ENCODE measurements at places on chromosomes 3 and 15.

DNA sequence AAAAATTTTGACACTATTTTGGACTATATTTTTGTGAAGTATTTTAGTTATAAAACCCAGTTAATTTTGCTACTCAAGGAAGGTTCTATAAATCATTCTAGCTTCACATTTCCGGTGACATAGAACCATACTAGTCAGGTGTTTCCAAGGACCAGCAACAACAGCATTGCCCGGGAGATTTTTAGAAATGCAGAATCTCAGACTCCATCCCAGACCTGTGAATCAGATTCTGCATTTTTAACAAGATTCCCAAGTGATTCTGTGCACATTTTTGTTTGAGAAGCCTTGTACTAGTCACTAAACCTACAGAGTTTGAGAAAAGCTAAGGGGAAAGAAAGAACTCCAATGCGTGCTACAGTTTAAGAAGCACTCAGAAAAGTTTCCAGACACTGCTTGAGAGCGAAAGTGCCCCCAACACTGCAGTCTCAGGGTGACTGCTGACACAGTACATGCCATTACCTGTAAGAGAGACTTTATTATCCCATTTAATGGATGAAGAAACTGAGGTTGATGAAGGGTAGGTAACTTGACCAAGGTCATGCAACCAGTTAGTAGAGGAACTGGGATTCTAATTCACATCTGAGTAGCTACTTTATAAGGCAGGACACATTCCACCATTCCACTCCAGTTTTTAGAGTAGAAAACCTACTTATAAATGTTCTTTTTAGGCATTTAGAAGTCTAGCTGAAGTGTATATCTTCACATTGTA, 49.7 kb upstream of the USP3 start:
- no peak for DNase-seq

- DNase-seq = no peak
Observed at GRCh38 chr3:129404610-129405009, 23.8 kb downstream of the EFCAB12 start.

GRCh38 chr3:59513570-59513969, 463.7 kb upstream of the CFAP20DC start:
- no peak for DNase-seq

DNA sequence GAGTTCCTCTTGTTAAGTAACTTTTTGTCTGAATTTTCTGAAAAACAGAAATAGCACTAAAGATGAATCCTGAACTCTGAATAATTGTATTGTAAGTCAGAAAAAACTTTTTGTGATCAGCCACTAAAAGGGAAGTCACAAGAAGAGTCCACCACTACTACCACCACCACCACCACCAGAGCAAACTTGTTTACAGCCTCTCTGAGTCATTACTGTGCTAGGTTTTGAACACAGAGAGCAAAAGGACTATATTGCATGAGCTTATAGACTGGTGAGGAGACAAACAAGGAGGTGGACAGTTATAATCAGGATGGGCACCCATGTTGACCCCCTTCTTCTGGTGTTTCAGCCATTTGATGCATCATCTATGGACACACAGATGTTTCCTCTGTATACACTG, 141.7 kb downstream of the IL5RA start:
- DNase-seq = no peak

GRCh38 chr3:14791343-14791945, 27.3 kb upstream of the FGD5 start:
- peak; percentile 24 for DNase-seq

GRCh38 chr3:183295211-183295610, 42.2 kb downstream of the B3GNT5 start:
- no peak for DNase-seq

GRCh38 chr3:140285380-140285779, 350.4 kb downstream of the CLSTN2 start:
- no peak for DNase-seq

DNA sequence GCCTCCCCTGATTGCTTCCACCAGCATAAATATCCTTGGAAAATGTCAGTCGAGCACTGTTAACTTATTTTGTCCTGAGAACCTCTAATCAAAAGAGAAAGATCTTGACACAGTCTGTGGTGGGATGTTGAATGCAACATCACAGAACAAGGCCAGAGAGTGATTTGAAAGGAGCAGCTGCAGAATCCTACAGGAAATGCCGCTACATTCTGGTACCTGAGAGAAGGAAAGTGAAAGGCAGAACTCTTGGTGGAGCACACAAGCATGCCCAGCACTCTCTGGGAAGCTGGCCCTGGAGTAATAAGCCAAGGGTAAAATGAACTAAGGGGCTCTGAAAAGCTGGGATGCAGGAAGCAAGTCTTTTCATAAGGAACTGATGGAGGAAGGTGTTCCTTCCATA, 75.8 kb downstream of the CBLB start:
- DNase-seq = no peak

- no peak for DNase-seq
Observed at GRCh38 chr3:42014921-42015533, 53.1 kb upstream of the ULK4 start.

GRCh38 chr15:63256433-63257274, 20.8 kb upstream of the APH1B start:
- no peak for DNase-seq

- no peak for DNase-seq
Observed at GRCh38 chr3:33144433-33144832, 30.6 kb downstream of the CRTAP start.

GRCh38 chr3:194690501-194691372, 5.1 kb downstream of the FAM43A start:
- no peak for DNase-seq

DNA sequence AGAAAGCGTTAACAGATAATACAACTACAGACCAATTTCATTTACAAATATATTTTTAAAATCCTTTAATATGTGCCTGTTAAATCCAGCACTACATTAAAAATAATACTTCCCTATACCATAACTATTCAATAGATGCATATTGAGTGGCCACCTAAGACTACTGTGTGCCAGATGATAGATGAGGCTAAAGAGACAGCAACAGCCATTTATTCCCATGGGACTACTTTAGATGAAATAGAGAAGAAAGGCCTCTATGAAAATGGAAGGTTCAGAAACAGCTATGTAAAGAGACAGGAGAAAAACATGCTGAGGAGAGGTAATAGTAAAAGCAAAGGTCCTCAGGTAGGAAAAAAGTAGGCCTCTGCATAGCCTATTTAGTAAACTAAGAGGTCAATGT, 358.1 kb downstream of the ULK4 start:
- no peak for DNase-seq

DNA sequence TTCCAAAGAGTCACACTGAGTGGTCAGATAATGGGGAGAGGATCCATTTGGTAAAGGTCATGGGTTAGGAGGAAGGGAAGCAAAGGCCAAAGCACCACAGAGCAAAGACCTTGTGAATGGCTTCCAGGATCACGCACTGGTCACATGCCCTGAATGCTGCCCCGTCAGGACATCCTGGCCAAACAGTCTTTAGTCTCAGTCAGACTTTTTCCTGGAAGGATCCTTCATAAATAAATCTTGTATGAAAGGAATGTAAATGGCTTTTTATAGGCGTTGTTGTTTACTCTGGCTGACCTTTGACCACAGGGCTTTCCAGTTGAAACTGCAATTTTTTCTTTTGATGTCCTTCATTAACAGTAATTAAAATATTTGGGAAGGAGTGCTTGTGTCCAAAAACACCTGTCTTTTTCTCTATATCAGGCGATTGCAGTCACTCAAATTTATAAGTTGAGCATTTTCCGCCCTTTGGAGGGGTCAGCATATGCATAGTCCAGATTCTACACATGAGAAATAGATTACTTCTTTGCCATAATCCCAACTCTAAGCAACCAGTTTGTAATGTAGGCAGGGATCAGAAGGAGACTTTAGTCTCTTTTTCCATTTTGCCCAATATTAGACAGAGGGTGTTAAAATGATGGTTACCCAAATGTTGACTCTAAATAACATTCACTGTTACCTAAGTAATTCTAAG, 48.4 kb downstream of the CHAC1 start:
- no peak for DNase-seq

DNA sequence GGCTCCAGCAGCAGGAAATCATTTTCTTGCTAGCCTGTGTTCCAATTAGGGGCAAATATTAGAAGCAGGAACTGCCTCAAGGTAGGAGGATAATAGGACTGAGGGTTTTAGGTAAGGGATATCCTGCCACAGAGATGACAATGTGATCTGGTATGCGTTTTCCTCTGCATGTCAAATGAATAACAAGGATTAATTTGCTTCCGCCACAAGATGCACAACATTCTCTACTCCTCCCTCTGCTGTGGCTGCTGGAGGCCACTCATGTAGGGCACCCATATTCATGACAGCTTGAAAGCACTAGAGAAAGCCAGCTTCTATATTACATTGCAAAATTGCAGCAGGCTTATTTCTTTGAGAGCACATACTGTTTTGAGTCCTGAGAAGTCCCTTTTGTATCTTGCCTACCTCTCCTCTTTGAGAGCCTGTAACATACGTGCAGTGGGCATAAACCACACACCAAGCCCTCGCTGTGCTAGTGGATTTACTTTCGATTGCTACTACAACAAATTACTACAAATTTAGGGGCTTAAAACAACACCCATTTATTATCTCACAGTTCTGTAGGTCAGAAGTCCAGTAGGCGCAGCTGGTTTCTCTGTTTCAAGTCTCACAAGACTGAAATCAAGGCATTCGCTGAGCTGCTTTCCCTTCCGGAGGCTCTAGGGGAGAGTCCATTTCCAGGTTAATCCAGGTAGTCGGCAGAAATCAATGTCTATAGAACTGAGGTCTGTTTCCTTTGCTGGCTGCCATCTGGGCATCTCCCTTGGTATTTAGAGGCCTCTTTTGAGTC, 5.9 kb upstream of the CD47 start:
- no peak for DNase-seq

DNA sequence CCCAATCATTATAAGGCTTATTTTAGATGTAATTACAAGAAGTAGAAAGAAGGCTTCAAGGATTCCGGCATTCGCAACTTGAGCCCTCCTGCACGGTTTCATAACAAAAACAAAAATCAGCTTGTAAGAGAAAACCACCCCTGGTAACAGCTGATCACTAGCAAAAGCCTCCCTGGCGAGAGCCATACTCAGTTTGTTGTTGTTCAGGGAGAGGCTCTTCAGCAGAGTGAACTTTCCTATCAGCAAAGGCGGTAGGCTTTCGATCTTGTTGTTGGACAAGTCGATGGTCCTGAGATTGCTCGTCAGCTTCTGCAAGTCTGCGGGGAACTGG, 710 bp downstream of the LRRC57 start:
- no peak for DNase-seq

DNA sequence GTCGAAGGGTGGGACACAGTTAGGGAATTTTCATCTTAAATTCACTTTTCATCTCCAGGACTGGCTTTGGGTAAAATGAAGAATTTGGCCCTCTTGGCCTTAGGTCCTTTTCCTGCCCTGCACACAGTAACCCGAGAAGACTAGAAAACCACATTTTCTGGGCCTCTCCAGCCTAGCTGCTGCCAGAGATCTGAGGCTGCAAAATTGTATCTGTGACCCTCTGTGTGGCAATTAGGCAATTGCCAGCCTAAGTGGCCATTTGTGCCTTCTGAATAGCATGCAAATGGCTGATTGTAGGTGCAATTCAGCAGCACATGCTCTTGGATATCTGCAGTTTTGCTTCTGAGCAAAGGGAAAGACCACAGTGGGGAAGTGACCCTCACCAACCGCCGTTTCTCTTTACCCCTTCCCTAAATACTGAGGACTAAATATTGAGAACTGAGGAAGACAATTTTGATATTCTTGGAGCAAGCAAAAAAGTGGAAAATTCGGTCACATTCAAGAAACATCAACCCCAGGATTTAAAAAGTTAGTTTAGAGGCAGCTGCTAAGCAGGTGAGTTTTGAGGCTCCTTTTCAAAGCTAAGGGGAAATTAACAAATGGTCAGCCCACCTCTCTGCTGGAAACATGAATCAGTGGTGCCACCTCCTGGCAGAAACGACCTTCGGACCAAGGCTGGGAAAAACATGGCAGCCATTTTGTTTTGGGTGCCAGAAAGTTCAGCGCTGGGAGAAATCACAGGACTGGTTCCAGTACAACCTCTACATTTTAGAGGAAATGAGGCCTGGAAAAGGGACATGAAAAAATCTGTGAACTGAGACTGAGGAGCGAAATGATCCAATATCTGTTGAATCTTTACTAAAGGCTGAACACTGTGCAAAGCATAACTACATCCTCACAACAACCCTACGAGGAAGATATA, 56.6 kb upstream of the PRTG start:
- no peak for DNase-seq

- DNase-seq = no peak
Observed at GRCh38 chr15:66932634-66933024, 132.8 kb upstream of the SMAD3 start.

GRCh38 chr3:22887664-22888291, 315.3 kb upstream of the UBE2E2 start:
- no peak for DNase-seq

DNA sequence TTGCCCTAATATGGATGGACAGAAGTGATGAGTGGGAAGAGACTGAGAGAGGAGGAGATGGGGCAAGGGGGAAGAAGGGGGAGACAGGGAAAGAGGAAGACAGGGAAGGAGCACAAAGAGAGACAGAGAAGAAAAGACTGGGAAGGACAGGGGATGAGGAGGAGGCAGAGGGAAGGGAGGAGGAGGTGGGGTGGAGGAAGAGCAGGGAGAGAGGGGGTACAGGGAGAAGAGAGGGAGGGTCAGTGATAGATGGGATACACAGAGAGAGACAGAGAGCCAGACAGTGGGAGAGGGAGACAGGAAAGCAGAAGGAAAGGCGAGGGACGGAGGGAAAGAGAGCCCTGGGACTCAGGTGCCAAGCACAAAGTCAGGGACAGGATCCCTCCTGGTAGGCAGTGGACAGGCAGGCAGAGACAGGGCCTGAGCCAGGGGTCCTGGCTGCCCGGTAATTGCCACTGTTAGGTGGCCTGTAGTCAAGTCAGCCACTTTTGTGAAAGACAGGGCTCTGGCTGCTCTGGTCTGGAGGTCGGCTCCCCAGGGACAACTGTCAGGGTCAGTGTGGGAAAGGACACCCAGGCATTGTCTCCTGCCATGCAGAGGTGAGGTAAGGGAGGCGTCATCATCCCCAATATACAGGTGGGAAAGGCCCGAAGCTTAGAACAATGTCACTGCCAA, 9.8 kb downstream of the VILL start:
- DNase-seq = no peak

- no peak for DNase-seq
Observed at GRCh38 chr3:47859956-47860605, 57.1 kb downstream of the DHX30 start.

GRCh38 chr15:42053914-42054313, 33.1 kb upstream of the PLA2G4E start:
- no peak for DNase-seq

- DNase-seq = no peak
Observed at GRCh38 chr15:90209591-90209990, 8.5 kb downstream of the SEMA4B start.

DNA sequence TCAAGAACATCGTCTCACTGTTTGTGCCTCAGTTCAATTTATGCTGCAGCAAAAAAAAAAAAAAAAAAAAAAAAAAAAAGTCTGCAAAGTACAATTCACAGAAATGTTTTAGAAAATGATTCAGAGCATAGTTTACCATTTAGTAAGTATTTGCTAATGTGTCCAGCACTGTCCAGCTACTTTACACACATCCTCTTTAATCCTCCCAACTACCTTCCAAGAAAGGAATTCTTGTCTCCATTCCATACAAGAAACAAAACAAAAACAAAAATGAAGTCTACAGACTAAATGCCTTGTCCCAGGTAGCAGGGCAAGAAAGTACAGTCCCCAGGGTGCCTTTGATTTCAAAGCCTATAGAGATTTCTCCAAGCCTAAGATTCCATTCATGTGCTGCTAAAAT, 38.9 kb upstream of the SNTN start:
- DNase-seq = no peak

GRCh38 chr3:113741086-113741485, 5.0 kb downstream of the NAA50 start:
- no peak for DNase-seq

GRCh38 chr3:187777331-187777941, 32.2 kb upstream of the BCL6 start:
- no peak for DNase-seq
